ENCODE measurements at places on chromosomes 1 and 21.

DNA sequence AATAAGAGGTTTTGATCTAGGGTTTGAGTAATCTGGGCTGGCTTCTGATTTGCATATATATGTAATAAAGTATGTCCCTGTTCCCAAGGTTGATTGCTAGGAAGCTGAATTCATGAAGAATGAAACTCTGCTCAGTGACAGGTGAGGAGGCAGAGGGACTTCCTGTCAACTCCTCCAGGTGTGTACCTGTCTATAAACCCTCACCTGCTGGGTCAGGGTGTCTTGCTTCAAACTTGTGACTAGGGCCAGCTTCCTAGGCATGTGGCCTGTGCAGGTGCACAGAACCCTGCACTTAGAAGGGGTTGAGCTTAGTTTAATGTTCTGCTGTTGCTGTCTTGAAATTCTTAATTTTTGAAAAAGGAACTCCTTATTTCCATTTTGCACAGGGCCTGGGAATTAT lies 21.1 kb downstream of the OLFML3 start:
- no peak for DNase-seq

DNA sequence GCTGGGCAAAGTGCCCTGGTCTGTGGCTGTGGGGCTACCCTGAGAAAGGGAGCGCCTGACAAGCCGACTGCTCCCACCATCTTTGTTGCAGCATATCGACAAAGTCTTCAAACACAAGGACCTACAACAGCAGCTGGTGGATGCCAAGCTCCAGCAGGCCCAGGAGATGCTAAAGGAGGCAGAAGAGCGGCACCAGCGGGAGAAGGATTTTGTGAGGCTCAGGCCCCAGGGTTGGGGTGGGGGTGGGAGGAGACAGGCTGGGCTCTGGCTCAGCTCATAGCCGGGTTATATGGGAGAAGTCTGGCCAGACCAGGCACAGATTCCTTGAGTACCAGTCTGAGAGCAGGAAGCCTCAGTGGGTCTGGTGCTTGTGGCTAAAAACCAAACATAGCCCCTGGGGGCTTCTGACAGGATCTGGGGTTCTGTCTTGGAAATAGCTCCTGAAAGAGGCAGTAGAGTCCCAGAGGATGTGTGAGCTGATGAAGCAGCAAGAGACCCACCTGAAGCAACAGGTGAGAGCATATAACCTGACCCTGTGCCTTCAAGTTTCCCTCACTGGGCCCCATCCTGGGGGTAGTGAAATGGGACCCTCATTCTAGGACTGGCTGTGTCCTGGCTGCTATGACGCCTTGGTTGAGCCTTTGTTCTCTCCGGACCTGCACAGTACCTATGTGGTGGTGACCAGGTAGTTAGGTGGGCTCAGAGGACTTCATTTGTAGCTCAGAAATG lies 8.0 kb upstream of the CCDC28B start:
- no peak for DNase-seq

- DNase-seq, result peak; percentile 59
Measured at GRCh38 chr1:243917863-243918565, 68.0 kb upstream of the AKT3 start.

GRCh38 chr1:81587426-81587825 lies 213.3 kb upstream of the ADGRL2 start:
- no peak for DNase-seq

DNA sequence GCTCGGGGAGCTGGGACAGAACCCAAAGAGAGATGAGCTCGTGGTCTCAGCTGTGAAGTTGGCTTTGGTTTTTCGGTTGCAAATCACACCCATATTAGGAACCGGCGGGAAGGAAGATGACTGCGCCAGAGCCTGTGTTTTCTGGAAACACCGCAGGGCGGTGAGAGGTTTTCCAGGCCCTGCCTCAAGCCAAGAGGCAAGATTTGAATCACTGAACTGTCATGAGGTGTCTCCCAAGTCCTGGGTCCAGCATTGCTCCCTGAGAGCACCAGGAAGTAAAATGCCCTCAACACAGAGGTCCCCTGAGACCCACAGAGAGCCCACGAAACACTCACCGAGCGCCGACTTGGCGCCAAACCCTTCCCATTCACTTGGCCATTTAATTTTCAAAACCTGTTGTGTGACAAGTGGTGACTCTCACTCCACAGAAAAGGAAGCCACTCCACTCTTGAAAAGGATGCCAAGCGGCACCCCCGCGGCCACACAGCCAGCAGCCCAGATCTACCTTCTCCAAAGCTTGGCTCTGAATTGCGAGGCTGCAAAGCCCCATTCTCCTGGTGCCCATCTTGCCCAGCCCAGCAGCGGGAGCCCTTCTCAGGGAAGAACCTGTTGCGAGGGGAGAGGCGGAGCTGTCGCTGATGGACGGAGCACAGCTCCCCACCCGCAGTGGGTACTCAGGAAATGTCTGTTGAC lies 99.0 kb upstream of the RUNX3 start:
- no peak for DNase-seq

- peak; percentile 75 for DNase-seq
Measured at GRCh38 chr1:55337801-55338447, 122.8 kb upstream of the USP24 start.

- peak; percentile 80 for DNase-seq
Measured at GRCh38 chr1:30083800-30084464, 639.5 kb downstream of the MATN1 start.

DNA sequence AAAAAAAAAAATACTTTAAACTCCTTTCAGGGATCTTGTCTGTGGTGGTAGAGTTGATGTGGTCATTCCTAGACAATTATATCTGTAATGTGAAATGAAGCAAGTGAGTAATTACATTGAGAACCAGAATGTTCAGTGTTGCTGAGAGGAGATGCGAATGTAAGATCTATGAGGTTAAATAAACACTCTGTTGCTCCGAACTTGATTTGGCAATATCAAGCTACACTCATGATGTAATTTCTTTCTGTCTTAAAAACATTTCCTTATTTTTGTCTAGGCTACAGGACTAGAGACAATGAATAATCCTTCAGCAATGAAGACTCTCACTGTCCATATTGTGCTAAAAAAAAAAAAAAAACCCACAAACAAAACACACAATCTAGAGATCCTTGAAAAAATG lies 63.1 kb upstream of the IGSF5 start:
- DNase-seq, result peak; percentile 44

DNA sequence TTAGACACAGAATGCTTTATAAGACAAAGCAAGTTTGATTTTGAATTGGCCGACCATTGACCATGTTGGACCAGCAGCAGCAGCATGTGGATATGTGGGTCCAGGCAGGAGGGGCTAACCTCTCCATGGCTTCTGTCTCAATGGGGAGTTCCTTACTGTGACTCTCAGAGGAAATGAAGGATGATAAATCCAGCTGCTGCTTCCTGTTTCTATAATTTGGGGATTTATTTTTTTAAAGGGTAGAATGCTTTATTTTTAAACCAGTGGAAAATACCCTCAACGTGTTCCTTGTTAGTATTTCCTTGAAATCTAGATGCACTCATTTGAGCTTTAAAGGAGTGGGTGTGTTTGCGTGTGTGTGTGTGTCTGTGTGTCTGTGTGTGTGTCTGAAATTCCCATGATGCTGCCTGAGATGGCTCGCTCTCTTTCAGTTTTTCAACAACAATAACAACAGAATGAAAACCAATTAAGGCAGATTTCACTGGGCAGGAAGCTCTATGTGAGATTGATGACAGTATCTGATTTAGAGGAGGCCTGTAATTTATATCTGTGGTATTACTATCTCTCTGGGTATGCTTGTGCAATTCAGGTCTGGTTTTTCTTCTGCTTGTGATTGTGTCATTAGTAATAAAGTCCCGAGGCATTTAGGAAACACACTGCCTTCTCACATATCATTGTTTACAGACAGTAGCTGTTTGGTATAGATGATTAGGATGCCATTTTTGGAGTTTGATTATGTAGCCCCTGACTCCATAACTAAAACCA lies 86.1 kb upstream of the ZNF326 start:
- DNase-seq, result peak; percentile 84

GRCh38 chr1:232562855-232563510 lies 67.0 kb downstream of the SIPA1L2 start:
- no peak for DNase-seq

DNA sequence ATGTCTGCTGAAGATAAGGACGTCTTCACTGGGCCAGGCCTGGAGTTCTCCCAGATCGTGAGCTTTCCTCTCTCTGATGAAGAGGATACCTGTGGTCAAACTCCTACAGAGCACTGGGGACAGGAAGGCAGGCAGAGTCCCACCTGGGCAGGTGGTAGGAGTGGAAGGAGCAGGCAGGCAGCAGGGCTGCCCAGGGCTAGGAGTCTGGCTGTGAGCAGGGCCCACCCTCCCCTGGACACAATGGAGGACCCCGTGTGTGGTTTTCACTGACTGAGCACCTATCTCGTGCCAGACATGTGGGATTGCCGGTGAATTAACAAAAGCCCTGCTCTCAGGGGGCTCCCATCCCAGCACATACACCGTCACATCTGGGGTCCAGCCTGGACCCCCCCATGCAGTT lies 4.9 kb upstream of the SAMD11 start:
- DNase-seq, result no peak

GRCh38 chr1:67750691-67751054 lies 65.7 kb downstream of the GADD45A start:
- no peak for DNase-seq

DNA sequence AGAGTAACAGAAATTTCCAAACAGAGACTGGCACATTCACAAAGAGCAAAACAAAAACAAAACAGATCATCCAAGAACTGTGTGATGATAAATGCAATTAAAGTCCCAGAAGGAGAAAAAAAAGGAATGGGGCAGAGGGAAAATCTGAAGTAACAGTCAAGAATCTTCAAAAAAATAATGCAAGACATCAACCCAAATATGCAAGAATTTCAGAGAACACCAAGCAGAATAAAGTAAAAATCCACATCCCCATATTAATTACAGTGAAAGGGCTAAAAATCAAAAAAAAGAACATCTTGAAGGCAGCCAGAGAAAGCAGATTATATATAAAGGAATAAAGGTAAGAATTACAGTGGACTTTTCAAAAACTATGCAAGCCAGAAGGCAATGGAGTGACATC lies 67.1 kb downstream of the FOXJ3 start:
- DNase-seq, result no peak

GRCh38 chr1:159188375-159188788 lies 16.3 kb upstream of the ACKR1 start:
- peak; percentile 80 for DNase-seq

DNA sequence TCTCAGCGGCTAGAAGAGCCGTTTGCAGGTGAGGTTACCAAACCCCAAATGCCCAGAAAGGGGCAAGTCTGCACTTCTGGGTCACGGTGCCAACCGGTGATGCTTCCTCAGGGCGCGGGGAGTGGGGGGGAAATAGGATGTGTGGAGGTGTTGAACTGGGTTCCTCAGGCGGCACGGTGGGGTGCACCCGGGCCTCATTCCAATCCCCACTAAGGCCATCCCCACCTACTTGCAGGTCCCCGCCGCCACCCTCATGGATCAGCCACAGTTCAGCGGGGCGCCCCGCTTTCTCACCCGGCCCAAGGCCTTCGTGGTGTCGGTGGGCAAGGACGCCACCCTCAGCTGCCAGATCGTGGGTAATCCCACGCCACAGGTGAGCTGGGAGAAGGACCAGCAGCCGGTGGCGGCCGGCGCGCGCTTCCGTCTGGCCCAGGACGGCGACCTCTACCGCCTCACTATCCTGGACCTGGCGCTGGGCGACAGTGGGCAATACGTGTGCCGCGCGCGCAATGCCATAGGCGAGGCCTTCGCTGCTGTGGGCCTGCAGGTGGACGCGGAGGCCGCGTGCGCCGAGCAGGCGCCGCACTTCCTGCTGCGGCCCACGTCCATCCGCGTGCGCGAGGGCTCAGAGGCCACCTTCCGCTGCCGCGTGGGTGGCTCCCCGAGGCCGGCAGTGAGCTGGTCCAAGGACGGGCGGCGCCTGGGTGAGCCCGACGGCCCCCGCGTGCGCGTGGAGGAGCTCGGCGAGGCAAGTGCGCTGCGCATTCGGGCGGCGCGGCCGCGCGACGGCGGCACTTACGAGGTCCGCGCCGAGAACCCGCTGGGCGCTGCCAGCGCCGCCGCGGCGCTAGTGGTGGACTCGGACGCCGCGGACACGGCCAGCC lies 3.9 kb downstream of the OBSCN start:
- no peak for DNase-seq

- no peak for DNase-seq
Measured at GRCh38 chr1:41868241-41868998, 50.3 kb downstream of the HIVEP3 start.

DNA sequence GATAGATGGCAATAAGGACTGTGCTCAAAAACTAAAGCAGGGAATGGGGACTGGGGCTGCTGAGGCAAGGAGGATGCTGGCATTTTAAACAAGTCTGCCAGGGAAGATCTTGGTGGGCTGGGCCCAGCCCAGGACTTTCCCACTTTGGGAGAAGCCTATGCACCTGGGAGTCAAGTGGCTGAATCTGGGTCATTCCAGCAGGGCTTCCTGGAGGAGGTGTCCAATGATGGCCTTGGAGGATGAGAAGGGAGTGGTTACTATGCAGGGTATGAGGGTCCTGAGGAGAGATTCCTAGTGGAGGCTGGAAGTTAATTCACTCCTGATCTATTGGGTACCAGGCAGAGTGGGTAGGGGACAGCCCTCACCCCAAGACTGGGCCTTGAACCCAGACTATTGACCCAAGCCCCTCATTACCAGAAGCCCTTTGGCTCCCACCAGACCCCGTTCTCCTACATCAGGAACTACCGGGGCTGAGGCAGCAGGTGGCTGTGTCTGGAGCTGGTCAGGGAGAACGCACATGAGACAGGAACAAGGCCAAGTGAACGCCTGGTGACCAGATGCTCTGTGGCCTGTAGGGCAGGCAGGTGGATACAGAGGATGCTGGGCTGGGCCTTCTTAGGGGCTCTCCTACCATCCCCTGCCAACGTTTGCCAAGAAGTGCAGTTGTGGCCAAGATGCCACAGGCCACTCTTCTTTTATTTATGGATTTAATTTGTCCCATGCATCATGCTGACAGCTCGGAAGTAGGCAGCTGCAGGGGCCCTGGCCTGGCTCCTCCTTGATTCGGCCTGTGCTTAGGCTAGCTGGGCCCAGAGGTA lies 18.3 kb upstream of the LRP8 start:
- no peak for DNase-seq

DNA sequence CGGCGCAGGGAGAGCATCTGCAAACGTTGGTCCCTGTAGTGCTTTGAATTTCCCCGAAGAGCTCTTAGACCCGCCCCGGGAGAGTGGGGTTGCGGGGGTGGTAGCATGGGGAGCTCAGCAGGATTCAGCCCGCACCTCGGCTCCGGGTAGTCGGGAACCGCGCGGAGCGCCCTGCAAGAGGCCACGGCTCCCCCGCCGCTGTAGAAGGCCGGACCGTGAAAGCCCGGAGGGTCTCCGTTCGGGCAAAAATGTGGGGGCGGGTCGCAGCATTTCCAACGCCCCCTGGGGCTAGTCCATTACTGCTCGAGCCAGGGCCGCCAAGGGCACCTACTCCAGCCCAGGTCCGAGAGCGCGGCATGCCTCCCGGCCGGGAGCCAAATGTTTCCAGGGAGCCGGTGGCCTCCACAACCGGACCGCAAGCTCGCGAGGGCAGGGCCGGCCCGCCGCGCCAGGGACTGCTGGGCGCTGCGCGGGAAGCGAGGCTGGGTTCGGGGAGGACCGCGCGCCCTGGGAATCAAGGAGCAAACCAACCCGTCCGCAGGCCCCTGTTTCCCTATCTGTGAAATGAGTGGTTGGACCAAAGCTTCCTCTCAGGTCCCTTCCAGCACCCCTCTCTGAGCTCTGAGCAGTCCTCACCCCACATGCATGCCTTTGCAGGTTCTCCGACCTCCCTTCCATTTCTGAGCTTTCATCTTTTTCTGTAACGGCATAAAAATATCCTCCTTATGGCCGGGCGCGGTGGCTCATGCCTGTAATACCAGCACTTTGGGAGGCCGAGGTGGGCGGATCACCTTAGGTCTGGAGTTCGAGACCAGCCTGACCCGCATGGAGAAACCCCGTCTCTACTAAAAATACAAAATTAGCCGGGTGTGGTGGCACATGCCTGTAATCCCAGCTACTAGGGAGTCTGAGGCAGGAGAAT lies 775 bp upstream of the TMEM63A start:
- peak; percentile 66 for DNase-seq

All from EL (cell line).